CD4-positive, alpha-beta memory T cell (primary cell): ENCODE measurements at places on chromosomes 7 and 10. TPM values are rescaled to one million over a fixed set of nuclear protein-coding genes. Genes with fewer than 3 reads are reported as not detected.

The ICA1 gene
- 1.2 TPM for total RNA-seq

The EPDR1 gene
- 0.41 TPM for total RNA-seq

The TDRD1 gene
- total RNA-seq: 0.41 TPM

The KNDC1 gene
- 0.87 TPM for total RNA-seq

The LBX1 gene
- not detected for total RNA-seq

The NRF1 gene
- 38.1 TPM for total RNA-seq

The SEMA4G gene
- total RNA-seq: 1.1 TPM

The HYAL4 gene
- total RNA-seq: not detected

The ADAM12 gene
- 0.30 TPM for total RNA-seq

The ATRNL1 gene
- total RNA-seq: not detected
